Mesothelial cell of epicardium (in vitro differentiated cells): ENCODE measurements at places on chromosomes 6 and 20.
A peak's percentile ranks its signal among the peaks of the same experiment; 100 is the strongest.

- DNase-seq: no peak
These were observed 92.2 kb downstream of the GRM4 start for GRCh38 chr6:34053721-34054120.

DNA sequence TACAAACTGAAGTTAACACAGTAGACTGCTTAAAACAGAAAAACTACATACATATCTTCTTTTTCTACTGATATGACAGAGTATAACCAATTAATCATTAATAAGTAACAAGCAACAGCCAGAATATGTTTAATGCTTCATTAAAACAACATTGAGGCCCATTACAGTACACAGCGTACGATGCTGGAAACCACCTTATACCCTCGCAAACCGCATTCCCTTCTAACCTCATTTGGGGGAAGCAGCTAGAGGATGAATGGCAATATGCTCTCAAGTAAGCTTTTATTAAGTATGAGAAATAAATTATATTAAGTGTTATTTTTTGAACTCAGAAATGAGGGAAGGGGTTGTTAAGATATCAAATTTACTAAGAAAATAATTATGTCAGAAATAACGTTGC is 142.4 kb downstream of the GMDS start:
- DNase-seq: no peak

- no peak for DNase-seq
These were observed 4.0 kb downstream of the MKKS start for GRCh38 chr20:10430000-10430466.

DNA sequence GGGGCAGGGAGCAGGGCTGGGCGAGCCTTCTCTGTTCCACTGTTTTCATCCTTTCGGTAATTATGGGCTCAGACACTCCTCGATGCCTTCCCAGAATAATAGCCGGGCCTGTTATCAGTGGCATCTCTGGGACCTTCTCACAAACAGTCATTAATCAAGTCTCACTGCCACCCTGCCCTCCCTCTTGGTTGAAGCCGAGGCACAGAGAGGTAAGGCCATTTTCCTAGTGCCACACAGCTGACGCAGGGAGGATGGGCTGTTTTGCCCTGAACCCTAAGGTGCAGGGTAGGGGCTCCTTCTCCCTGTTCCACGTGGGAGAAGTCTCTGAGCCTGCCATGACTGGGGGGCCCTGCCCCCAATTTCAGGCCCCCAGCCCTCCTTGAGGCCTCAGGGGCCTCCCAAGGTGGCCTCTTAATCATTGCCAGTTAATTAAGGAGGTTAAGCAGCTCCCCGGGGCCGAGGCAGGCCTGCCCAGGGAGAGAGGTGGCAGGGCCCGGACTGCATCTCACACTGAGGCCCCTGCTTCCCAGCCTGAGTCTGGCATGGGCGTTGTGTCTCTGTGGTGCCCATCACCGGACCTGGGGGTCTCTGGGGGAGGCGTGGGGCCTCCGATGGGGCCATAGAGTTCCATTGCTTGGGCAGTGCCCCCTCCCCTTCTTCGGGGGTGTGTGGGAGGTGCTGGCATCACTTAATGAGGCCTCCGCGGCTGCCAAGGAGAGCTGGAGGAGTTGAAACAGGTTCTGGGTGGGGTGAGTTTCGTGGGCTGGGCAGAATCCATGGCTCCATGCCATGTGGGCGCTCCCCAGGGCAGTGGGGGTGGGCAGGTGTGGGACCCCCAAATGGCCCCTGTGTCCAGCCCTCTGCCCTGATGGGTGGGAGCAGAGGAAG is 42.9 kb downstream of the CEBPB start:
- DNase-seq: no peak

DNA sequence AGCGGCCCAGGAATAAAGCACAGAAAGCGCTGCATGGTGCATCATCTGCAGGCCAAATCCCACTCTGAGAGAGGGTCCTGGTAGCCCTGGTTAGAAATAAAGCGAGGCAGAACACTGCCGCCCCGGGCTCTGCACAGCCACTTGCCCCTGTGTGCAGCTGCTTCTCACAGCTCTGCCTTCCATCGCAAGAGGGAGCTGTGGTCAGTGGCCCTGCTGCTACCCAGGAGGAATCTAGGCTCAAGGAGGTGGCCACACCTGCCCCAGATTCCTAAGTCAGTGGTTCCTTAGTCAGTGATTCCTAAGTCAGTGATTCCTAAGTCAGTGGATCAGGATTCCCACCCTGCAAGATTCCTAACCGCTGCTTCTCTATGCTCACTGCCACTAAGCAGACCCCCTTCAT is 8.8 kb downstream of the CDH4 start:
- DNase-seq: no peak

- no peak for DNase-seq
These were observed 35.0 kb downstream of the FAM50B start for GRCh38 chr6:3884007-3884745.

GRCh38 chr20:3744806-3745685 is 12.6 kb downstream of the HSPA12B start:
- no peak for DNase-seq

GRCh38 chr20:40961686-40962640 is 66.7 kb upstream of the TOP1 start:
- DNase-seq: no peak

DNA sequence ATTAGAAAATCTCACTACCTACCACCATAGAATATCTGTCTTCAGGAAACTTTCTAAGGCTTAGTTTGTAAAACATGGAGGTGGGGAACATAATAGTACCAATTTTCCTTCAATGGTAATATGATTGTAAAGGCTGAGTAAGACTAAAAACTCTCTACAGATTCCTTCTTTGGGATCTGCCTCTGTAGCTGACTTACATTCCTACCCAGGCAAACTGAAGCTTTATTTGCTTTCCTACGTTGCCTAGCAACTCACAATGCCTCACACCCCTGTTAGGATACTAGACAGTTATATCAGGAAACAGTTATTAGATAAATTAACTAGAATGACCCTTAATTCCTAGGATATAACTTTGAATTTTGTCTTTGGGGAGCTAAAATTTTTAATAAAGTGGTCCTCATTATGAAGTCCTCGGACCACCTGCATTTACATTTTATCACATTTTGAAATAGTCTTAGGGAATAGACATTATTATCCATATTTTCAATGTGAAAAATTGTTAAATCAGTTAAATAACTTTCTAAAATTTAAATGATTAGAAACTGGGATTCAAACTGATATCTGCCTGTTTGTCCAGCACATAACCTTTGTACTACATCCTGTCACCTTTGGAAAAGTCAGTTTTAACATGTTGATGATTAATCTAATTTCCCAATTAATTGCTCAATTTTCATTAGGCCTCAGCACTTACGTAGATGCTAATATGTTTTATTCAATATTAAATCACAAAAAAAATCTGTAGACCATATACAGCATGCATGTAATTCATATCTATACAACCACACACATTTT is 591.4 kb downstream of the RNF144B start:
- DNase-seq: no peak

- no peak for DNase-seq
These were observed 117.6 kb upstream of the PRSS16 start for GRCh38 chr6:27129917-27130316.

GRCh38 chr6:136927292-136927691 is 5.2 kb downstream of the SLC35D3 start:
- no peak for DNase-seq

DNA sequence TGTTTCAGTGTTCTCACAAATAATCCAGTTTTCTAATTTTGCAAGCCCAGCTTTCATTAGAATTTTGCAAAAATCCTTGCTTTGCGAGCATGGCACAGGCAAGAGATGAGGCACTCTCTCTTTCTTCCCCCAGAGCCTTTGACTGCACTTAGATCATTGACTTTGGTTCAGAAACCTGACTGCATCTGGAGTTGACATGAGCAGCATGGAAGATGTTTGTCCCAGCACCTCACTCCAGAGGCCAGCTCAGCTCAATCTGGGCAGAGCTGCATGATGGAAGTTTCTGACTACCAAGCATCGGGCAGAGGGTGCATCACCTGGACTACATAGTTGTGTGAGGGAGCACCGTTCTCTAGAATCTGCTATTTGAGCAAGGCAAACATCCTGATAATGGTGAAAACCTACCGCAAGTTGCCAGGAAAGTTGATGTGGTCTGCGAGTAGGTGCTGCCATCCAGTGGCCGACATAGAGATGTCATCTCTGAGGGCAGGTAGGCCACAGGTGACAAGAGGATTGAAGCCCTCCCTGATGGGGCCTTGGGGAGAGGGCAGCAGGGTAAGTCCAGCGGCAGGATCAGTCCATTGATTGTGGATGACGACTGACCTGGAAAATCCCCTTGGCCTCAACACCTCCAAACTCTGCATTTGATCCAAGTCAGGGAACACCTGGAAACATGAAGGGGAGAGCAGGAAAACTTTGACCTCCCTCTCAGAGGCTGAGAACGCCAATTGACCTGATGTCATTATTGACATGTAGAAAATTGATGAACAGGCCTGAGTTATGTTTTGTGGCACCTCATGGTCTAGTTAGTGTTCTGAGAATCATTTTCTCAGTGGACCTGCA is 3.8 kb upstream of the LPA start:
- no peak for DNase-seq

DNA sequence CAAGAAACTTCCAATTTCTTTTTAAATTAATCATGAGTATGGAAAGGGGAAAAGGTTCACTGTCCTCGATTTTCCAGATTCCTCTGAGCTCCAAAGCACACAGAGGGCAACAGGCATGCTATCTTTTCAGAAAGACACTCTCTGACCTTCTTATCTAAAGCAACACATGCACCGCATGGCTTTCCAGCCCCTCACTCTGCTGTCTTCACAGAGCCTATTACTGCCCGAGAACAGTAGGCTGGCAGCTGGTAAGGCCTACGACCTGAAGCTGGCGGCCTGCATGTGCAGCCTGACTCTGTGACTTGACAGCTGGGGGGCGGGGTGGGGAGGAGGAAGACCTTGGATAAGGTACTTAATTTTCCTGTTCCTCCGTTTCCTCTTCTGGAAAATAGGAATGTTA is 86.3 kb downstream of the ELOVL4 start:
- no peak for DNase-seq

GRCh38 chr6:108027594-108027993 is 46.9 kb downstream of the OSTM1 start:
- no peak for DNase-seq

- no peak for DNase-seq
These were observed 4.5 kb downstream of the PRDM13 start for GRCh38 chr6:99611148-99611547.

- no peak for DNase-seq
These were observed 16.2 kb upstream of the IER3 start for GRCh38 chr6:30760549-30760948.

- DNase-seq: peak; percentile 49
These were observed 527 bp downstream of the TOMM34 start for GRCh38 chr20:44959638-44960102.

DNA sequence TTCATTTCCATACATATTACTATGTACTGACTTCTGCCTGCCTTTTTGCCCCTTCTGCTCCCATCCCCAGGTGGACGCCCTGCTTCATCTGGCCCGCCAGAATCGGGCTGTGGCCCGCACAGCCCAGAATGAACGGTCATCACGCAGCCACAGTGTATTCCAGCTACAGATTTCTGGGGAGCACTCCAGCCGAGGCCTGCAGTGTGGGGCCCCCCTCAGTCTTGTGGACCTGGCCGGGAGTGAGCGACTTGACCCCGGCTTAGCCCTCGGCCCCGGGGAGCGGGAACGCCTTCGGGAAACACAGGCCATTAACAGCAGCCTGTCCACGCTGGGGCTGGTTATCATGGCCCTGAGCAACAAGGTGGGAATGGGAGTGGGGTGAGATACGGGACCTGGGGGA is 4.7 kb upstream of the PHF1 start:
- no peak for DNase-seq

- no peak for DNase-seq
These were observed 5.7 kb downstream of the CDC40 start for GRCh38 chr6:110185879-110186278.

DNA sequence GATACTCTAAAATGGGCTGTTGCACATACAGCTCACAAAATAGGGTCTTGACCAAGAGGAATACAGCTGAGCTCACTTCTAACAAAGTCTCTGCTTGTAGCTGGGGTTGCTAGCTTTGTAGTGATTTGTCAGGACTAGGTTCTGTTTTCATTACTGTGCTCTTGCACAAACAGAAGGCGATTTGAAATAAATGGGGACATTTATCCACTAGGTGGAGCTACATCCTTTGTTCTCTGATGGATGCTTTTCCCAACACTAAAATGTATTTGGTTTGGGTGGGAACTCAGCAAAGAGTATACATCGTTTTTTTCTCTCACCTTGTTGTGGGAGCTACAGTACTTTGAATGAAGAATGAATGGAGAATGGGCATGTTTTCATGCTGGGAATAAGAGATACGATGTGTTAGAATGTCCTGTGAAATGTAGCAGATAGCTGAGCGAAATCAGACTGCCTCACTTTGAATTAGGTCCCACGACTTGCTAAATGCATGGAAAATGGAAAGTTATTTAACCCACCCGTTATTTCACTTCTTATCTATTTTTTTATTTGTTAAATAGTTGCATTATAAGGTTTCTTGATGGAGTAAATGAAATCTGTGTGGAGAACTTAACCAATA is 494.7 kb upstream of the MAP3K7 start:
- DNase-seq: no peak

DNA sequence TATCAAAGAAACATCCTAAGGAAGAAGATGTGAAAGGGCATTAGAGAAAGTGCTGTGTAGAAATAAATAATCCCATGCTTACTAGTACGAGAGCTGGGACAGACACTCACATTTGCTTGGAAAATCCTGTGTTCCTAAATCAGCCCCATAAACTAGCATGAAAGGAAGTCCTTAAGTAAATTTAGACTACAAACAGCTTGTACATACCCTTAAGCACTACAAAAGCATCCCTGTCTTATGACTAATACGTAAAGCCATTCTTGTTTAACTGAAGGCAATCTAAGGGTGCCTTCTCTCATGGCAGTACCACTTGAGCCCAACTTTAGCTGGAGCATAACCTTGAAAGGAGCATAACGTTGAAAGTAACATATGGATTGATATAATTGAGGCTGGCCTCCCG is 15.4 kb upstream of the FOXQ1 start:
- DNase-seq: no peak

DNA sequence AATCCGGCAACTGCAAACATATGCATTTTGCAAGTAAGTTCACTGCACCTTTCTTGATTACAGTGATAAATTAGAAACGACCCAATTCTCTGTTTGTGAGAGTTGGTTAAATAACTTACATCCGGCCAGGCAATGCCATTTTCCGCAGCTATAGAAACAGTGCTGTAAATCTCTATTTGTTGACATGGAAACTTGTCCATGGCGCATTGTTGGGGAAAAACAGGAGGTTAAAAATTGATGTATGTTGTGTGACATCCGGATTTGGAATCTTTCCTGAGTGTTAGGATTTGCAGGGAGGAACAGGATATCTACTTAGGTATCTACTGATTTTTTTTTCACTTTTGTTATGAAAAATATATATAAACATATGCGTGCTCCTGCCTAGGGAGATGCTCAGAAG is 66.5 kb downstream of the DLGAP4 start:
- DNase-seq: no peak

- DNase-seq: no peak
These were observed 42.2 kb upstream of the TGM6 start for GRCh38 chr20:2338411-2339066.

GRCh38 chr20:49185071-49185761 is 2.9 kb downstream of the STAU1 start:
- no peak for DNase-seq
